ENCODE measurements at places on chromosomes 5 and 9.

DNA sequence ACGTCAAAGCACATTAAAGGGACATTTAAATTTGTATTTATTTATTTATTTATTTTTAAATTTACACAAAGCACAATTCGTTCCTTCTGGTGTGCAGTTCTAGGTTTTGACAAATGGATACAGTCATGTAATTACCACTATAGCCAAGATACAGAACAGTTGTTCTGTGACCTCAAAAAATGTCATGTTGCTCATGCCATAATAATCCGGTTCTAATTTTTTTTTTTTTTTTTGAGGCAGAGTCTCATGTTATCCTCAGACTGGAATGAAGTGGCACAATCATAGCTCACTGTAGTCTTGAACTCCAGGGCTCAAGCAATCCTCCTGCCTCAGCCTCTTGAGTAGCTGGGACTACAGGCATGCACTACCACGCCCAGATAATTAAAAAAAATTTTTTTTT is 7.8 kb downstream of the IGFBPL1 start:
- DNase-seq: no peak

- DNase-seq: no peak
These were observed 20.9 kb upstream of the CCDC112 start for GRCh38 chr5:115317320-115317719.

GRCh38 chr5:100772006-100772405 is 131.1 kb downstream of the ST8SIA4 start:
- no peak for DNase-seq

DNA sequence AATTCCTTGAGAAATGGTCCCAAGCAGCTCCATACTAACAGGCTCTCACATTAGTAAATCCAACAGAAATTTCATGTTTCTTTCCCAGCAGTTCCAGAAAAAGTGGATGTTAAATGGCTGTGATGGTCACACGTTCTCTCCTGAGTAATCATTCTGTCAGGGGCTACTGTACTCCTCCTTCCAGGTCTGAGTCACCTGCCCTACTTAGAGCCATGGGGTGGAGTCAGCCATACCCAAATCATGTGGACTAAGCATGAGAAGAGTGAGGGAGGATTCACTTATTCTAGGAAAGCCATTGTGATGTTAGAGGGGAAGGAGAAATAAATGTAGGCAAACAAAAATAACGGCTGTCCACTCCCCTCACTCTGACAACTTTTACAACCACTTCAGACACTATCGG is 547.2 kb downstream of the CSNK1G3 start:
- no peak for DNase-seq

DNA sequence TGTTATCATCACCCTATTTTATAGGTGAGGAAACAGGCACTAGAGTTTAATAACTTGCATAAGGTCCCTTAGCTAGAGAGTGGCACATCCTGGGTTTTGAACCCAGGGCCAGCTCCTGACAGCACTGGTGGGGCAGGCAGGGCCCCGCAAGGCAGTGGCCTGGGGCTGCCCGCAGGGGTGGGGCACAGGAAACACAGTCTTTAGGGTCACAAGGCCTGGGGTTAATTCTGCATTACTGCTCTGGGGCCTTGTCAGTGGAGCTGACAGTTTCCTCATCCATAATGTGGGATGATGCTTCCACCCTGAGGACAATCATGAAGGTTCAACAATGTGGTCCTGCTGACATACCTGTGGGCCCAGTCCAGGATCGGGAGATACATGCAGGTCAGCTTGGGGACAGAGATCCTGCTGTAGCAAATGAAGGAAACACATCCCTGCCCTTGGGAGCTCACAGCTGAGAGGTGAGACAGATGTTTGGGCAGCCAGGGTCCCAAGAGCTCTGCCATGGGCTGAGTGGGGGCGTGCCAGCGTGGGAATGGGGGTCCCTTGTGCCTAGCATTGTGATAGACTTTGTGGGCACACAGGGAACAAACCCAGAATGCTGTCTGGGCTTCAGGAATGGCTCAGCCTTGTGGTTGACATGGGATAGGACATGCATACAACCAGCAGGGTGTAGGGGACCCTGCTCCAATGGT is 14.7 kb downstream of the FGF18 start:
- no peak for DNase-seq

DNA sequence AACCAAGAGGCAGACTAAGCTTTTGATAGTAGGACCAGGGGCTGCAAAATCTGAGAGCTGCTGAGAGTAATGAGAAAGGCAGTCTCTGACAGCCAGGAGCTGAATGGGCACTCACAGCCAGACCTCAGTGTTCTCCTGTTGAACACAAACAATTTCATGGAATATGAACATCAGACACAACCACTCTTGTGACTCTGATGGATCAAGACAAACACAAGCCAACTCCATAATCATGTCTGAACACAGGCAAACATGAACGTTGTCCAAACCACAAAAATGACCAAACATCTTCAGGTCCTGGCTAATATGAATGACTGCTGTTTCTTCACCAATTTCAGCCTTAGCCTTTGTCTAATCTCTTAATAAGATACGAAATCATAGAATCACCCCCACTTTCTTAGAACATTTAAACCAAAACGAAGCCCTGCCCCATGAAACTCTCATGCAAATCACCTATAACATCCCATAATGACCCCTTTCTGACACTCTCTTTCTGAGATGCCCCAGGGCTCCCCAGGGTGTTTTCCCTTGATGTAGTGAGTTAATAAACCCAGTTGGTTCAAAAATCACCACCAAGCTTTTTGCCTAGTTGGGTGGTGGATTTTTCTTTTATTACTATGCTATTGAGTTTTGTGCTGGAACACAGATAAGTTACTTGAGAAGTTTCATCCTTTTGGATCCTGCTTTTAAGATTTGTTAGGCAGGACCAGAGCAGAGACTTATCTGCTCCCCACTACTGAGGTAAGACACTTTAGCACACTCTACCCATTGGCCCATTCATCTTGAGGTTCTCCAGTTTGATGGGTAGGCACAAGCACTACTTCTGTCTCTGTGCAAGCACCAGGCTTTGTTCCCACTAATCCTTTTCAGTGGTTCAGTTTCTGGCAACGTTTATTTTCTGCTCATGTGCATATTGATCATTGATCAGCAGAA is 5.9 kb upstream of the ERAP2 start:
- DNase-seq: no peak

GRCh38 chr5:73234204-73234555 is 61.2 kb downstream of the TMEM174 start:
- no peak for DNase-seq

- DNase-seq: no peak
These were observed 275.6 kb downstream of the KDM4C start for GRCh38 chr9:7033076-7034045.

GRCh38 chr5:168585119-168585856 is 6.1 kb upstream of the PANK3 start:
- no peak for DNase-seq

DNA sequence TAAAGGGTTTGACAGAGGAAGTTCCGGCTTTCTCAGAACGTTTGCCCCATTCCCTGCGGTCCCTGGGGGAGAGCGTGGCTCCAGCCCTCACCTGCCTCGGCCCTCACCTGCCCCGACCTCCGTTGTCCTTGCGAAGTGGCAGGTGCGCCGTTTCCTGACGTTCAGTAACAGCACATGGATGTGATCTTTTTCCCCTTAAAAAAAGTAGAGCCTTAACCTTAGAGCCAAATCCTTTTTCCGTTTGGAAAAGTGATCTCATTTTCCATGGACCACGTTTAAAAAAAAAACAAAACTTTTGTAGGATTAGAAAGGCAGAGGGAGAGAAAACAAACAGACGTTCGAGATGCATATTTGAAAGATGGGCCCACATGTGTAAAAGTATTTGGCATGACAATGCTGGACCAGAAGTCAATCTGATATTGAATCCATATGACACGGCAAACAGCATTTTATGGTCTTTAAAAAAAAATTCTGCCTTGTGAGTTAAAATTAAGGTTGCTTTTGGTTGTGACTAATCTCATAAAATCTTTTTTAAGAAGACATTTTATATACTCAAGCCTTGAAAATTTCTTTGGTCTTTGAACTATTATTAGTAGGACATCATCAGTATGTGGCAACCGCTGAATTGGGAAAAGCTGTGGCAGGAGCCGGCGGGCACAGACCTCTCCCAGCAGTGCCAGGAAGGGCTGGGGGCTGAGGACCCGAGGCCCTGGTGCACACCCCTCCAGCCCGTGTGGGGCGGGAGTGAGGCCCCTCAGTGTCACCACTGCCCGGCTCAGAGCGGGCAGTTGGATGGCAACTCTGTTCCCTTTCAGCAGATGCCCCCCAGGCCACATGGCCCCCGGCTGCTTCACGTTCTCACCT is 42.5 kb upstream of the EXOC3 start:
- no peak for DNase-seq

- no peak for DNase-seq
These were observed 573.1 kb downstream of the PDE4D start for GRCh38 chr5:59320420-59320819.

DNA sequence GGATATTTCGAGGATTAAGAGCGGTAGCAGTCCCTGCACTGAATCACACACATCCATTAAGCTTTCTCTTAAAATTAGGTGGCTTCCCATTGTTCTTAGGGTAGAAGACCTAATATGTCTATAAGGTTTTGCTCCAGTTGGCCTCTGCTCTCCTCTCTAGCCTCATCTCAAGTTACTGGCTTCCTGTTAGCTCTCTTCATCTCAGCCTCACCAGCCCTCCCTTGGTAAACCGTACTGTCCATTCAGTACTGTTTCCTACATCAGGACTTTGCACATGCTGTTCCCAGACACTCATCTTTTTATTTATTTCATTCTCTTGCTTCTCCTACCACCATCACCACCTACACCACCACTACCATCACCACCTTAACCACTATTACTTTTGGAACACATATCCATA is 428.6 kb downstream of the PDE4D start:
- no peak for DNase-seq

DNA sequence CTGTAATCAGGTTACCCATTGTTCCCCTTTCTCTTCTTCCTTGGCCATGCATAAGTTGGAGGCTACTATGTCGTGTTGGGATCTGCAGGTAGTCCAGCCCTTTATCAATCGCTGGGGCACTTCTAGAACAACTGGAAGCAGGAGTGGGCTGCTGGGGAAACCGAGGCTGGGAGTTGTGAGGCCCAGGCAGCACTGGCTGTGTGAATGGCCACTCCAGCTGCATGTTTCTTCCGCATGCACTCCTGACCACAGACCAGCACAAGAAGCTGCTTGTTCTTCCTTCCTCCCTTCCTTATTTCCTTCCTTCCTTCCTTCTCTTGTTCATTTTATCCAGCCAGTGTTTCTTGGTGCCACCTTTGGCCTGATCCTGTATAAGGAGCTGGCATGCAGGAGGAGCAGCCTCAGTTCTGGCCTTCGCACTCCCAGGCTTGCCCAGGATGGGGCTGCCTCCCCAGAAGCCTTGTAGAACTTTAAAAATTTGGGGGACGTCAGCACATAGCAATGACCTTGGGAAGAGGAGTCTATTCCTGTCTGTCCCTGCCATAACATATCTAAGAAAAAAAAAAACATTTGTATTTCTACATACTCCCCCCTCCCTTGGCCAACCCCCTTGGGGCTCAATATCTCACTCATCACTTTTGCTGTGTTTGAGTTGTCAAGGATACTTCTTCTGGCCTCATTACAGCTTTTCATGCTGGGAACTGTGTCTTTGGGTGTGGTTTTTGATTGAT is 20.8 kb upstream of the CXCL14 start:
- no peak for DNase-seq

GRCh38 chr5:102089883-102090282 is 206.2 kb downstream of the SLCO4C1 start:
- no peak for DNase-seq

GRCh38 chr5:132641841-132642240 is 16.1 kb upstream of the IL13 start:
- no peak for DNase-seq

- no peak for DNase-seq
These were observed 137.6 kb upstream of the GPR151 start for GRCh38 chr5:146653560-146653959.

DNA sequence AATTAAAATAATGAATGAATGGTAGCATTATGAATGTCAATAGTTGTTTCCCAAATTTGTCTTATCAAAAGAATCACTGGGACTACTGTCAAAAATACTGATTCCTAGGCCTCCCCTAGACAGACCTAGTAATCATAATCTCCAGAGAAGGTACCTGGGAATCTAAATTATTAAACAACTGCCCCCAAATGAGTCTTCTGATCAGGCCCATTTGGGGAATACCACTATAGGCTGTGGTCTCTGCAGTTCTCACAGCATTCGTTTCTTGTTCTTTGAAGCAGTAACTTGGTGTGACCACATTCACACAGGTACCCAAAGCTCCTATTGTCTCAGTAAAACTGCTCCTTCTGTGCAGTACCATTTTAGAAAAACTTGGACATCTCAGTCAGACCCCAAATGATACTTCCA is 230.9 kb downstream of the PIK3R1 start:
- DNase-seq: no peak

- DNase-seq: no peak
These were observed 46.2 kb downstream of the MCTP1 start for GRCh38 chr5:95238560-95239325.

GRCh38 chr5:138240650-138241385 is 27.7 kb upstream of the CDC23 start:
- DNase-seq: no peak

DNA sequence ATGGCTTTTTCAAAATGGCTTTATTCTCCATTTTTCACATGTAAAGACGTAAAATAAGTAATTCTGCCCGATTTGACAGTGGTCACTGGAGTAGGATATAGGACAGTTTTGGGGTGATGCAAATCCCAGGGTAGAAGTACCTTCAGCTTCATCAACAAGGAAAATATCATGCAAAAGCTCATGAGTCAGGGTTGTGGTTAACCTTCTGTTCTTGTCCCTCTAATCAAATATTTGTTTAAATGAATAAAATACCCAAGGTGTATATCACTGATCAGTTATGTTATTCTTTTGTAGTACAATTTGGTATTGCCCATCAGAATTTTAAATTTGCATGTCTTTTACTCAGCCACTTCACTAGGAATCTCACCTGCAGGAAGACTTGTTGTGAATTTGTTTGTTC is 40.0 kb downstream of the FBXL7 start:
- DNase-seq: no peak

DNA sequence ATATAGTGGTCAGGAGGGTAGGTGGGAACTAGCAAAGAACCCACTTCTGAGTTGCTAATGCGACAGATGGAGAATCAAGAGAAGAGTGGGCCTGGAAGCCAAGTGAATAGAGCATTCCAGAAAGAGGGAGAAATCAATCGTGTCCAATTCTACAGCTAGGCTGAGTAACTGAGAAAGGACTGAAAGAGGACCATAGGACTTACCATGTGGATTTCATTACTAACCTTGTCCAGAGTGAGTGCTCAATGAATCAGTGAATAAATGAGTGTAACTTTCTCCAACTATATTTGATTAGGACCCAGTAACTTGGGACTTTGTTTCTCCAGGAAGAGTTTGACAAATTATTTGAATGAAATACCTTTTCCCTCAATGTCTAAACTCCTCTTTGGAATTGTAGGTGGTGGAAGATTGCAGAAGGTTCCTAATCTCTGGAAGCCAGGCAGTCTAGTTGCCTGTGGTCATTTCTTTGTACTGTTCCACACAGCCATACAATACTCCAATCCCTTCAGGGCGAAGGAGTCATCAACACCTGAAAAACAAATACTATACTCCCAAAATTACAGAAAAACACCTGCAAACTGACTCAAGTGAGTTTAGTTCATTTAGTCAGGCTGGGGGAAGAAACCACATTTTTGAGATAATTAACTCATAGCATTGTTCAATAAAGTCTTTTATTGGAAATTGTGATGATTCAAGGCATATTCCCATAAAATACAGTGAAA is 2.6 kb upstream of the F2RL1 start:
- DNase-seq: no peak

Measured in CD4-positive, alpha-beta T cell treated with Interleukin-17A for 4 hours (primary cell).